Colonic mucosa (tissue), 4 donors: ENCODE measurements at places on chromosomes 3 and 15. TPM values are rescaled to one million over a fixed set of nuclear protein-coding genes. Genes with fewer than 3 reads are reported as not detected.

DNA sequence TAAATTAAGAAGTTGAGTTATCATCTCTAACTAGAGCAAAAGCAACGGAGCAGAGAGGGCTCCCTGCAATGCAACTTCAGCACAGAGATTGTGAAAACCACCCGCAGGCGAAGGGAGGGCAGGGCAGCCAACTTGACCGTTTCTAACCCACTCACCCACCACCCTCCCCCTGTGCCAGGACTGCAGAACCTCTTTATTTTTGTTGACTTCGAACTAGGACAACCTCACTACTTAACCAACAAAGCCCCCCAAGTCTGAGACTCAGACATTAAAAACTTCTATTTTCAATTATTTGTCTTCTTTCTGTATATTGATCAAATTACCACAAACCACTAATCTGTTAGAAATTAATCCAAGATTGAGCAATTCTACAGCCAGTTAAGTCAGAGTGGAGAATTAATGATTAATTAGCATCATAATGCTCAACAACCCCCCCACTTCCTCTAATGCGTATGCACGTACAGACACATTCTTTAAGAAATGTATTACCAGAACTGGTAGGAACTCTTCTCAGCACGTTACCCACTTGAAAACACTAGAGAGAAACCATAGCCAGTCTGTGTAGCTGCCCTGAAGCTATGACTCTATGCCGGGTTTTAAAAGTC lies 2.0 kb downstream of the MGLL start:
- no peak for DNase-seq

DNA sequence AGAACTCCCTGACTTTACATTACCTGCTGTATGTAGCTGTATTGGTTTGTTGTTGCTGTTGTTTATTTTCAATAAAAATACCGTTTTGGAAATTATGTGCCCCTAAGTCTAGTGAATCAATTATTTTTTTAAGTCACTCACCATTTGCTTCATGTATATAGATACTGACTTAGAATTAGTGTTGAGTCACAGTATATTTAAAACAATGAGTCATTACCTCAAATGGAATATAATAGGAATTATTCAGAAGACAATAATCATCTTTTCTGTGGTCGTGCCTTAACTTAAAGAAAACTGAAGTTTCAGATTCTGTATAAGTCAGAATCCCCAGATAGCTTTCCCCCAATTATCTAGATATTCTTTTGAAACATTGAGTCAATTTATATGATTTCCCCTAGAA lies 21.0 kb upstream of the ALDH1A2 start:
- DNase-seq, result no peak

DNA sequence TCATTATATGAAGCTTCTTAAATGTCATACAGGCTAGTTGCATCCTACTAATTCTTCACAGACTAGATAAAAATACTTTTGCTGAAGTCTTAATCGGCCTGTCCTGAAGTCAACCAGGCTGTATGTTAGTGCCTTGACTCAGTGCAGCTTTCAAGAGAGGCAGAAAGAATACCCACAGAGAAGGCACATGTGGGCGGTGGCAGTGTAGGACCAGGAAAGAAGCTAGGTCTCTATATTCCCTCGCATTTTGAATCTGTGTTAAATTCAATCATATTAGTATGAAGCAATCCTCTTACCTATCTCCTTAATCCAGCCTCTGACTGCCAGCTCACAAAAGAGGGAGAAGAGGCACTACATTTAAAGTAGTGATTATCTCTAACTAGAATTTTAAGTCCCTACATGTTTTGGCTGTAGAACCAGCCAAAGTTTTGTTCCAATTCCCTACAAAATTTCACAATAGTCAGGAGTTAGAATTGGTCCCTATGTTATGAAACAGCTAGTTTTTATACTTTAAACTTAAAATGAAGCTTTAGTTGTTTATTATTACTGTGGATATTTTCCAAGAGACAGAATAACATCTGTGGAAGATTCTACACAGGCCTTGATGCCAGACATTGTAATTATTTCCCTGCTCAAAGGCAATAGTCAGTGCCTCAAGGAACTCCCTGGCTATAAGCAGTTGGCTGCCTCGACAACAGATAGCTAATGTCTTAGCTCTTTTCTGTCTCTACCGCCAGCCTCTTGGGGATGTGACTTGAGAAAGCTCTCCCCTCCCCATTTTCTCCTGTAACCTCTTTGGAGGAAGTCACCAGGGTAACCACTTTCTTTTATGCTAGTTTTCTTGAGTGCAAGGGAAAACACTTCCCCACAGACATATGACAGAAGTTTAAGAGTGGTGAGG lies 31.9 kb downstream of the CRTC3 start:
- no peak for DNase-seq

Gene QRICH1
- 76.0 TPM for total RNA-seq

Gene SCAMP5
- 24.9 TPM for total RNA-seq

DNA sequence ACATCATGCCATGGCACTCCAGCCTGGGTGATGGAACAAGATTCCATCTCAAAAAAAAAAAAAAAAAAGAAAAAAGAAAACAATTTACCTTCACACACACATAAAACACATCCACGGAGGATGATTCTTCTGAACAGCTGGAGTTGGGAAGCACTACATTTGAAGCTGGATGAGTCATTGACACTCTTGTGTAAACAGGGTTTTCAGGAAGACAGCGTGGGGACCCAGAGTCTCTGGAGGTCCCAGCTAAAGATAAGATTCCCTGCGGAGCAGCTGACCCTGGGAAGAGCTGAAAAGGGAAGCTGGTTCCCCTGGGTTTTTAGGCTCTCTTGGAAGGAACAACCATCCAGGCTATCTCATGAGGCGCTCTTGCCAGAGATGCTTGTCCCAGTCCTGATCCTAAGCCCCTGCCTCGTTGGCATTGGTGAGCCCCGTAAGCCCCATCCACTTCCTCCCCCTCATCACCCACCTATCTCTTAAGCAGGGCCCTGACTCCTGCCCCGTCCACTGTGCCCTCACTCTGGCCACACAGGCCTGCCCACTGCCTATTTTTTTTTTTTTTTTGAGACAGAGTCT lies 32.0 kb upstream of the FURIN start:
- DNase-seq, result no peak

DNA sequence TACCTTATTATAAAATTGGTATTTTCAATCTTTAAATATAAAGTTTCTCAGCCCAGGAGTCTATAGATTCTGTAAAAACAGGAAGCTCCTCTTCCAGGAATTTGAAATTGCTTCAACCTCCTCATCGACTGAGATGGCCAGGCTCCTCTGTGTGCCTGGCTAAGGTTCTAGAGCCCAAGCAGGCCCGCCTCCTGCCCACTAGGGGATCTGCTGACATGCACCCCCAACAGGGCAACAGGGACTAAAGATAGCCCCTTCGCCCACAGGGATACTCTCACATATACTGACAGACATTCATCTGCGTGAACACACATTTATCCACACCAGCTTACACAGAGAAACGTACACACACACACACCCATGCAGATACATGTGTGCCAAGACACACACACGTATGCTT lies 183.1 kb upstream of the TLE3 start:
- no peak for DNase-seq

Gene GPR160
- 78.4 TPM for total RNA-seq

- no peak for DNase-seq
Measured at GRCh38 chr3:8210882-8211341, 290.7 kb upstream of the LMCD1 start.

DNA sequence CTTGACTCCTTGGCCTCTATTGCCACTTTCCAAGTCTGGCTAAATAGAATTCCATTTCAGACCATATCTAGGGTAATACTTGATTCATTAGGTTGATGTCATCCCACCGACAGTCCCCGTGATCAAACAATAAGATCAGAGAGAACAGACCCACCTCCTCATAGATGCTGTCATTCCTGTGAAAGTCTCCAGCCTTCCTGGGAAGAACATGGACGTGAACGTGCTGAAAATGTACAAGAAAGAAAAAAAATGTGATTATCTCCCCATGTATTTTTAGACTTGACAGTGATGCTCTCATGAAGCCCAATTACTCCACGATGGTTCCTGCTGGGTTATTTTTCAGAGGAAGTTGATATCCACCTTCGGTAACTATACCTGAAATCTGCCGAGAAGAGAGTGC lies 872.4 kb upstream of the CFAP20DC start:
- DNase-seq, result no peak

DNA sequence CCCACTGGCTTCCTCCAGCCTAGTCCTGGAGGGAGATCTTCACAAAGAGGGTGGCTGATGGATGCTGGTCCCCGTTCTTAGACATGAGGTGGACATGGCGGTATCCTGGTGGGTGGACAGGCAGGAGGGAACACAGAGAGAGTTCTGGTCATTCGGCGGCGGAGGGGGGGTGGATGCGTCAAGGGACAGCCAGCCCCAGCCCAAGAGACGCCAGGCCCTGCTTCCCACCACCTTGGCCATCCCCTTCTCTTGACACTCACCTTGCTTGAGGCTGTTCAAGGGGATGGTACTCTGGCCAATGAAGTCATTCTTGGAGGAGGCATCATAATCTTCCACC lies 17.1 kb downstream of the VILL start:
- DNase-seq, result no peak

DNA sequence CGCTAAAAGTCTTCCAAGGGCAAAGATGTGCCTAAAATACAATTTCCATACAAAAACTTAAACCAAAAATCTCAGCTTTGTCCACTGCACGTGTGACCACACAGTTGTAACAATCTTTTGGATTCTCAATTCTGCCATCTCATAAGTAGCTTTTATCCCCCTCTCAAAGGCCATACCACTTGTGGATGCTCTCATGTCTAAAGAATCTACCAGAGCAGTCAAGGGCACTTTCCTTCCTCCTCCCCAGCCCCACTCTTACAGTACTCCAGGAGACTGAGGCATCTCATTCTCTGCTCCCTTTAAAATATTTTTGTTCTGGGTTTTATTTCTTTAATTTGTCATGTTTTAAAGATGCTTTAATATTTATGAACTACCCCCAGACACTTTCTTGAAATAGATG lies 102.3 kb upstream of the PFN2 start:
- no peak for DNase-seq

Gene GP5
- 0.11 TPM for total RNA-seq

Gene PLSCR5
- total RNA-seq, result not detected

DNA sequence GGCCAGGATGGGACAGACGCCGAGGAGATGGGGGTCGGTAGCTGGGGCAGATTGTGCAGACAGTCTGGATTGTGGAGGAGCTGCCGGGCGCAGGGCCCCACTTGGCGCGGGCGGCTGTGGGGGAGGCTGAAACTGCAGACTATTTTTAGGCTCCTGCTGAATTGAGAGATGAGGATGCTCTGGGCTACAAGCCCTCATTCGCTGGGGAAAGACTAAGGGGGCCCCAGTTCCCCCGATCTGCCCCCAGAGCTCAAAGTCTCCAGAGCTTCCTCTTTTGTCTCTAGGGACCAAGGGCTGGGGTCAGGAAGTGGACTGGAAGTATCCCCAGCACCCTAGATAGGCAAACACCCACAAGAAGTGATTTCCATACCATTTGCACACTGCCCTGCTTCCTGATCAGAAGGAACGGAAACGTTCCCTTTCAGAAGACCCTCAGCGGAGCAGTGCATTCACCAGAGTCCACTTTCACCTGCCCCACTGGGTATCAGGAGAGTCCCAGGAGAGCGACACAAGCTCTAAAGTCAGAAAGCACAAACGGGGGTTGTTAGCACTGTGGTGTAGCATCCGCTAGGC lies 29.7 kb downstream of the SEMA7A start:
- DNase-seq, result no peak

DNA sequence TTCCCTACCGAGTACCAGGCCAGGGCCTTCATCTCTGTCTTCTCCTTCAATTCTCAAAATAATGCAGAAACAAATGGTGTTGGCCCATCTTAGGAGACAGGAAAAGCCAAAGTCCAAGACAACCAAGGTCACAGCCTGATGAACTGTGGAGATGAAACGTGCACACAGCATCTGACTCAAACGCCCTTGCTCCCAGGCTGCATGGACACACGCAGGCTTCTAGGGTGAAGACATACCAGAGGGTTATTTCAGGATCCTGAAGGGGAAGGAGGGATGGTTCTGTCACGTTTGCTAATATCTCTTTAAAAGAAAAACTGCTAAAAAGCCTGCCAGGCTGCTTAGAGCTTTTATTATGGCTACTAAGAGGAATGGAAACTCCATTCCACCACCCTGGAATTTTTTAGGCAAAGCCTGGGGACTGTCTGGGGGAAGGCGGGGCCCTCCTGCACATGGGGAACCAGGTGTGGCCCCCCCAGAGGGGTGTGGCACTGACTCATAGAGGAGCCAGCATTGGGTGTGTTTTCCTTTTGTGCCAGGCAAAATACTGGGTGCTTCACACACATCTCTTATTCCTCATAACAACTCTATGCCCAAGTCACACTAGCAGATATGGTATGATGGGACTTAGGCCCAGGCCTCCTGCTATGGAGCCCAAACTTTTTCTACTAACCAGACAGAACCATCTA lies 62.9 kb downstream of the UMPS start:
- no peak for DNase-seq

- no peak for DNase-seq
Measured at GRCh38 chr3:24315356-24315755, 179.3 kb downstream of the THRB start.

Gene CKMT1A
- total RNA-seq, result 184 TPM

Gene DZIP1L
- 0.69 TPM for total RNA-seq

DNA sequence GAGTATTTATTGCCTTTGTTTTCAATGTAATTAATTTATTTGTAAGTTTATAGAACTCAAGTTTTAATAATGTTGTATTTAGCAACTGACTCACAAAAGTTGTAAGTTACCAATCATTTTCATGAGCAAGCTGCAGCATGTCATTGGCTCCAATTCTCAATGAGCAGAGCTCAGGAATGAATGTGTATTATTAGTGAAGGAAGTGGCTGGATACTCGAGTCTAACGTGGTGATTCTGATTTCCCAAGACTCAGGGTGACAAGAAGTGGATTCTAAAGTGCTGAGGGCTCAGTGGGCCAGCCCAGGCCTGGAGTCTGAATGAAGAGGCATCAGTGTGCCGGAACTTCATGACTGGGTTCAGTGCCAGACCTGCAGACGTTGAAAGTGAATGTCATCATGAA lies 39.6 kb downstream of the CLDN11 start:
- DNase-seq, result no peak

DNA sequence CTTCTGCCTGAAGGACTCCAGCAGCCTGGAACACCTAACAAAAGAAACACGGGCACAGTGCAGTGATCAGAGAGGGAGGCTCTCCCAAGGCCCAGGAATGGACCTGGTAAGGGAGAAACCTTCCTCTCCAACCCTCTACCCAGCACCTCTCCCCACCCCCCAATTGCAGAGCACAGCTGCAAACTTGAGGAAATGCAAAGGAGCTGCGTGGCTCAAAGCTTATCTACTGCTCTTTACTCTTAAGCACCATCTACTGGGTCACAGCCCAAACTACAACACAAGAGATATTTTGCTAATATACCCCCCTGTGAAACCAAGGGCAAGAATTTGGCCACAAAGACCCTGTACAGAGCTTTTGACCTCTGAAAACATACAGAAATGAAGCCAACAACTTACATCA lies 328.3 kb downstream of the OXSM start:
- no peak for DNase-seq

Gene PSMD2
- total RNA-seq, result 298 TPM
